ENCODE measurements at places on chromosomes 2 and 18.

GRCh38 chr2:238097988-238098871 lies 1.9 kb upstream of the ESPNL start:
- no peak for DNase-seq

- no peak for DNase-seq
These were observed 47.0 kb upstream of the MAP3K20 start for GRCh38 chr2:173028671-173029070.

GRCh38 chr18:39340418-39340817 lies 1774.8 kb upstream of the CELF4 start:
- DNase-seq = no peak

DNA sequence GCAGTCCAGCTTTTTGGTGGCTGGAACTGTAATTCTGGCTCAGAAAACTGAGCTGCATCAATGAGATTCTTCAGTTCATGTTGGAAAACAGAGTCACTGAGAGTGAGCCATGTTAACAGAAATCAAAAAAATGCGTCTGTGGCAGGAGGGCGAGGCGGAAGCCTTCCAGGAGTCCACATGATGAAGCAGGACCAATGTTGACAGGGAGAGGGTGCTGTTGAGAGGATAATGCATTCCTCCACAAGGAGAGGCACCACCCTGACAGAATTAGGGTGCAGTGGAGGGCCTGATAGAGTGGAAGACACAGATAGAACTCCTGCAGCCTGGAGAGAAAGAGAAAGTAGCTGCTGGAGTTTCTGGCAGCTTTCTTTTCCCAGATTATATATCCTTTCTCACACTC lies 111.5 kb downstream of the MGAT5 start:
- no peak for DNase-seq

DNA sequence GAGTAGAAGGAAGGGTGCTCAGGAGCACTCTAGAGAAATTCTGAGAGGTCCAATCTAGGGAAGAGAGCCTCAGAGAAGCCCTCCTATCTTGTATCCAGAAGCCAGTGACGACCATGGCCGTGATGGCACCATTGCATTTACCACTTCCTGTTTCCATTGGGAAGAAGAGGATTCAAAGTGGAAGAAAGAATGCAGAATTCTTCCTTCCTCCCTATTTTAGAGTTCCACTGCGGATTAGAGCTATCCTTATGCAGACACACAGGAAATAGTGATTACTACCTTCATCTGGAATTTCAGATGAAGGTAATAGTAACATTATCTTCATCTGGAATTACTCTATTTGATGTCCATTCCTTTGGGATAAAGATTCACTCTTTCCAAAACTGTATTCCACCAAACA lies 45.6 kb upstream of the PCBP1 start:
- DNase-seq = no peak

DNA sequence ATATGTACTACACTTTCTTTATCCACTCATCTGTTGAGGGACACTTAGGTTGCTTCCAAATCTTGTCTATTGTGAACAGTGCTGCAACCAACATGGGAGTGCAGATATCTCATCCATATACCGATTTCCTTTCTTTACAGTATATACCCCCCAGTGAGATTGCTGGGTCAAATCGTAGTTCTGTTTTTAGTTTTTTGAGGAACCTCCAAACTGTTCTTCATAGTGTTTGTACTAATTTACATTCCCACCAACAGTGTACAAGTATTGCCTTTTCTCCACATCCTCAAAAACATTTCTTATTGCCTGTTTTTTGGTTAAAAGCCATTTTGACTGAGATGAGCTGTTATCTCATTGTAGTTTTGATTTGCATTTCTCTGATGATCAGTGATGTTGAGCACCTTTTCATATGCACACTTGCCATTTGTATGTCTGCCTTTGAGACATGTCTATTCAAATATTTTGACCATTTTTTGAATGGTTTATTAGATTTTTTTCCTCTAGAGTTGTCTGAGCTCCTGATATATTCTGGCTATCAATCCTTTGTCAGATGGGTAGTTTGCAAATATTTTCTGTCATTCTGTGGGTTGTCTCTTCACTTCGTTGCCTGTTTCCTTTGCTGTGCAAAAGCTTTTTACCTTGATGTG lies 12.2 kb downstream of the PLEK start:
- DNase-seq = no peak

GRCh38 chr2:179592167-179592936 lies 269.1 kb downstream of the ZNF385B start:
- no peak for DNase-seq

GRCh38 chr2:210667711-210668110 lies 111.3 kb downstream of the CPS1 start:
- DNase-seq = no peak

GRCh38 chr2:96867756-96868554 lies 1.9 kb downstream of the SEMA4C start:
- peak; percentile 72 for DNase-seq

GRCh38 chr2:109614715-109615636 lies 812 bp downstream of the SOWAHC start:
- peak; percentile 51 for DNase-seq

DNA sequence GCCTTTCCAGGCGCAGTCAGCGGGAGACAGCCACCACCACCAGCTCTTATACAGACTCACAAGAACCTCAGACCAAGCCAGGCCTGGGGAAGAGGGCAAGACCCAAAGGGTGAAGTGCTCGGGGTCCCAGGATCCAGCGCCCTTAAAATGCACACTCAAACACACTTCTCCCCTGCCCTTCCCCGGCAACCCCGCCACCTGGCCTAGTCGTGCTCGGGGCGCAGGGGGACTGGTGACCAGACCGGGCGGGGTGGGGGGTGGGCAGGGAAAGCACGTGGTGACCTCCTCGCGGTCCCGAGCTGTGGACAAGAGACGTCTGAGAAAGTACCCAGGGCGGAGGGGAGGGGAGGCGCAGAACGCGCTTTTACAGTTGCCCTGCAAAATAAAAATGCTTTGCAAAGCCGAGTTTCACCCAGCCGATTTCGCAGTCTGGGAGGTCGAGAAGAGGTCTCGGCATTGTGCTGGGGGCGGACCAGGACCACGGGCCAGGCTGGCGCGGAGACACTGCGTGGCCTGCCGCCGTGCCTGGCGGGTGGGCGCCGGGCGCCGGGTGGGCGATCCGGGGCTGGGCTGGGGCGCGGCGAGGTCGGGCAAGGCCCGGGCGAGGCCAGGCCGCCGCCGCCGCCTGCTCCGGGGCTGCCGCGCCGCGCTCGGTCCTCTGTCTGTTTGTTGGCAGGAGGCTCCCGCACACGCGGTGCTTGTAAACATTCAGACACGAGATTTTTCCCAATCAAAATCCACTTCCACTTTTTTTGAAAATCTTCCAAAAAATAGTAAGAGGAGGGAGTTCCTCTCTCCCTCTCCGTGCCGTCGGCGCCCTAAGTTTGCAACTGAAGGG lies 2.0 kb downstream of the BCL11A start:
- DNase-seq = peak; percentile 58

DNA sequence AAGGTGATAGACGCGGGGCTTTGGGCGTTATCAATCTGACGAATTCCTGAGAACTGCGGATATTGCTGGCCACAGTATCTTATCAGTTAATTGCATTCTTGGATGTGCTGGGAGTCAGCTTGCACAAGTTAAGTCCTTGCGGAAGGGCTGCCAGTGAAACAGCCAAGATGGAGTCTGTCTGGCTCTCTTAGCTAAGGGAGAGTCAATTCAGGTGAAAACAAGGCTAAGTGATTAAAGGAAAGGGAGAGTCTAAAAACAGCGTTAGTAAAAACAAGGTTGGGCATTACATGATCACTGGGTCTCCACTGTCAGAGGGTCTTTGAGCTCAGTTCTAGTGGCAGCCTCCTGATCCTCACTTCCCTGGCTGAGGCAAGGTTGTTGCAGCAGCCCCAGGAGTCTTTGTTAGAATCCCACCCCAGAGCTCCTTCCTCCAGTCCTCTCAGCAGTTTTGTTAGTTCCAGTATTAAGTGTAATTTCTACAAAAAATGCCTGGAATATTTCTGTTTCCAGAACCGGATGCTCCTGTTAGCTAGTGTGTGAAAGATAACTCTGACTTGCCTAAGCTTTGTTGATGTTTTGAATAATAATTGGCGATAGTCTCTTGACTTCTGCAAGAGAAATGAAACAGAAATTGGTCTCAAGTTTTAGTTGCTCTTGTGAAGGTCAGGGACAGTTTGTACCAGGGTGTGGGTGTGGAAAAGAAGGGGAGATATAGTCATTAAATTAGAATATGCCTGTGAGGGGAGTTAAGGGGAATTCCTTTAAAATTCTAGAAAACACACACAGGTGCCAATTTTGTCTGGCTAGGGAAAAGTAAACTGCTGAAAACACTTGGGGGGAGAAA lies 10.6 kb downstream of the CFLAR start:
- DNase-seq = no peak

GRCh38 chr2:60290509-60290908 lies 262.9 kb downstream of the BCL11A start:
- no peak for DNase-seq

GRCh38 chr18:41923446-41923845 lies 31.6 kb upstream of the PIK3C3 start:
- no peak for DNase-seq

- no peak for DNase-seq
These were observed 16.0 kb downstream of the ASPRV1 start for GRCh38 chr2:69945441-69945840.

DNA sequence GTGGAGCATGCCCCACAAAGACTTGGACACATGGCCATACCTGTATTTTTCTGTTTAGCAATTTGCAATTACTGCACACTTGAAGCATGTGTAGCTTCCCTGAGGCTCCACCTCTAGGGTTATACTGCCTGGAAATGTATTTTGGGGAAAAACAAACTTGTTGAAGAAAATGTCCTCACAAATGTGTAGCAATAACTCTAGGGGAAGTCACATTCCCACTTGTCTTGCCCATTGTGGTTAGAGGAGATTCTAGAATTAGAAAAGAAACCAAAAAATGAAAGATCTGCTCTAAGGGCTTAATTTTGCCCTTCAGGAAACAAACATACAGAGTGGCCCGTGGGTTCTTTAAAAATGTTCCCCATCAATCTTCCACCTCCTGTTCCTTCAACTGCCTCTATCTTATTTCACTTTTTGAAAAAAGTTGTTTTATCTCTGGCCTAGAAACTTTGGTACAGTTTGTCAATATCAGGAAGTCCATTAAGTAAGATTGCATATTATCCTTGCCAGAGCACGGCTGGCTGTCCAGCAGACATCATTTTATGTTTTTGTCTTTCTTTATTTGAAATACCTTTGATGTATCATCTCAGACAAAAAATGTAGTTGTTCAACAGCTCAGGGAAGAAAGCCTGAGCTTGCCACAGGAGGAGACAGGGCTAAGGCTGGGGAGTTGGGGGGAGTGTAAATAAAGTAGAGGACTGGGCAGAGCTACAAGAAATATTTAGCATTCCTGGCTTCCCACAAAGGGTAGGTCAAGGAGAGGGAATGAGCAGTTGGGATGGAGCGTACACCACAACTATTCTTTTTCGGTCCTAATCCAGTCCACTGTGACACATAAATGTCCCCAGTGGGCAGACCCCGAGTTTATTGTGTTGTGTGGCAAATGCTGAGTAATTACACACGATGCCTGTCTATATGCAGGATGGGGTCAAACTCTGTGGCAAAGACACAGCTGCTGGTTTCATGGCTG lies 96.8 kb upstream of the CDC42EP3 start:
- DNase-seq = peak; percentile 79

GRCh38 chr18:25299426-25300300 lies 52.3 kb downstream of the ZNF521 start:
- no peak for DNase-seq

DNA sequence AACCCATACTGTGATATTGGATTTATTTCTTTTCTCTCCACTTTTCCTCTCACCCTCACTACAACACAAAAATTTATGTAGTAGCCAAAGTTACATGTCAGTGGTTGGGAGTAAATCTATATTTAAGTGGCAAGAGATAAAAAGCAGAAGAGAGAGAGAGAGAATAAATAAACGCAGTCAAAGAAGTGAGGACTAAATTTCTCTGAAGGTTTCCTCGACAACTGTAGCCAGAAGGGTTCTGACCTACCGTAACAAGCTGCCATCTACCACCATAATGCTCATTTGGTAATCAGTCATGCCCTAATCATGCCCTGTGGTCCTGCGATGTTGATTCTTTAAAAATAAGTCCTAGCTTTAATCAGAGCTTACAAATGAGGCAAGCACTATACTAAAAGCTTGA lies 9.1 kb downstream of the ARHGAP28 start:
- DNase-seq = no peak

GRCh38 chr18:48825101-48825745 lies 125.5 kb downstream of the SMAD7 start:
- peak; percentile 38 for DNase-seq
